CD4-positive, alpha-beta T cell treated with Interleukin-4 for 1 hour (primary cell): ENCODE measurements at places on chromosomes 6 and 20.

- no peak for DNase-seq
Measured at GRCh38 chr6:68633972-68634725, 933 bp upstream of the ADGRB3 start.

DNA sequence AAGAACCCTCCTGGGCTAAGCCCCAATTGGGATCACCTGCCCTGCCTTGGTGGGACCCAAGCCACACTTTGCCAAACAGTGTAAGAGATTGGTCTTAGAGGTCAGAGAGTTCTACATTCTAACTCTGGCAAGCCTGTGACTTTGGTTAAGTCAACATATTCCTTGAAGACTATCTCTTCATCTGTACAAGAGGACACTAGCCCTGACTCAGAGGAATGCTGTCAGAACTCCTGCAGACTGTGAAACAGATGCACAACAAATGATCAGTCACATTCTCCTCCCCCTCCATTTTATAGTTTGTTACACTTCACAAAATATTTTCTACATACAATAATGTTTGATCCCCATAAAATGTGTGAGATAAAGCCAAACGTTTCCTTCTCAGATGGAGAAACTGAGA, 91.7 kb upstream of the EPB41L1 start:
- no peak for DNase-seq

- peak; percentile 68 for DNase-seq
Measured at GRCh38 chr20:47317127-47317895, 39.2 kb downstream of the ZMYND8 start.

GRCh38 chr6:156694679-156695078, 82.5 kb upstream of the ARID1B start:
- DNase-seq: no peak

DNA sequence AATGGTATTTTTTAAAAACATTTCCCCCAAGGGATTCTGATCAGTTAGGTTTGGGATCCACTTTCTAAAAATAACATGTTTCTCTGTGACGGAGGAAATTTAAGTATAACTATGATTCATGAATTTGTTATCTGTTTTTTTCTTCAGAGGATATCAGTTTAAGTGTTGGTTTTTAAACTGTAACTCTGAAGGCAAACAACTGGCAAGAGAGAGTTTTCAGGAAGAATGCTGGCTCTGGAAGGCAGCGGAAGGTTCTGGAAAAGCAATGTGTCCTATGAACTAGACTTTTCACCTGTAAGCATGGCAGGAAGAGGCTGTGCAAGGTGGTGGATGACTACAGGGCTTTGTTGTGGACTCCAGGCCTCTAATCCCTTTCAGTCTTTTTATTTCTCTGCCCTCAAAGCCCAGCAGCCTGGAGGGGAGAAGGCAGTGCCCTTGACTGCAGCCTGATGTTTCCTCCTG, 153.1 kb downstream of the GMPR start:
- DNase-seq: no peak

- peak; percentile 15 for DNase-seq
Measured at GRCh38 chr6:15658181-15658744, 4.6 kb downstream of the DTNBP1 start.

GRCh38 chr6:125444006-125444923, 142.5 kb upstream of the HDDC2 start:
- DNase-seq: no peak

- no peak for DNase-seq
Measured at GRCh38 chr6:31776485-31776988, 591 bp downstream of the VWA7 start.

DNA sequence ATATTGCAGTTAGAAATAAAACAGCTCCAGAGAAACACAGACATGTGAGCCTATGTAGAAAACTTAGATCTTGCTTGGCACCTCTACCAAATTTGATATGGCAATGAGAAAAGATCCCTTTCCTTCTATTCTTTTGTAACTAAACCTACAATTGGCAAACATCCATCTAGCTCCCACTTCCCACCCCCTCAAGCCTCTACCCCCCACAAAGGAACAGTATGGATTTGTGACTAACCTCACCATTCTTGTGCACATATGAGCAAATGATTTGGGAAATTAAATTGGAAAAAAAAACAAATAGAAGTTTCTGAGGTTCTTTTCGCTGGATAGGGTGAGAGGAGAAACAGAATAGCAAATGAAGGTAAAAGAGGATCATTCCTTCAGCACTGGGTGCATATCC, 85.8 kb upstream of the TIAM2 start:
- no peak for DNase-seq

- no peak for DNase-seq
Measured at GRCh38 chr6:139256087-139256486, 35.7 kb downstream of the TXLNB start.

GRCh38 chr20:16647875-16648597, 74.8 kb upstream of the KIF16B start:
- no peak for DNase-seq

DNA sequence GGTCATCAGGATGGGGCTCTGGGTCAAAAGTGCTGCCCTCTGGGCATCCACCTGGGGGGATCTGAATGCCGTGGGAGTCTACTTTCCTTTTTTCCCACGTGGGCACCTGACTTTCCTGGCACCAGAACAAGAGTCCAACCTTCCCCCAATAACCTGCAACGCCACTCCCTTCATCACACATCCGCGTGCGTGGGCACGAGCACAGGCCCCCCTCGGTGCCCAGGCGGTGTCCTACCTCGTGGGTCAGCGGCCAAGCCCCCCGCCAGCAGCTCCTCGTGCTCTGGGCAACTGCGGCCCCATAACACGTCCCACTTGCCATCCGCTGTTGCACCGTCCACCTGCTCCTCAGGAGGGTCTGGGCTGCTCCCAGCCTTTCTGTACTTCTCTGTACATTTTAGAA, 87.0 kb downstream of the YTHDF1 start:
- DNase-seq: no peak

GRCh38 chr6:157148391-157149323, 174.7 kb downstream of the TMEM242 start:
- DNase-seq: no peak
